GM13976 (cell line): ENCODE measurements at places on chromosomes 2 and 18.

DNA sequence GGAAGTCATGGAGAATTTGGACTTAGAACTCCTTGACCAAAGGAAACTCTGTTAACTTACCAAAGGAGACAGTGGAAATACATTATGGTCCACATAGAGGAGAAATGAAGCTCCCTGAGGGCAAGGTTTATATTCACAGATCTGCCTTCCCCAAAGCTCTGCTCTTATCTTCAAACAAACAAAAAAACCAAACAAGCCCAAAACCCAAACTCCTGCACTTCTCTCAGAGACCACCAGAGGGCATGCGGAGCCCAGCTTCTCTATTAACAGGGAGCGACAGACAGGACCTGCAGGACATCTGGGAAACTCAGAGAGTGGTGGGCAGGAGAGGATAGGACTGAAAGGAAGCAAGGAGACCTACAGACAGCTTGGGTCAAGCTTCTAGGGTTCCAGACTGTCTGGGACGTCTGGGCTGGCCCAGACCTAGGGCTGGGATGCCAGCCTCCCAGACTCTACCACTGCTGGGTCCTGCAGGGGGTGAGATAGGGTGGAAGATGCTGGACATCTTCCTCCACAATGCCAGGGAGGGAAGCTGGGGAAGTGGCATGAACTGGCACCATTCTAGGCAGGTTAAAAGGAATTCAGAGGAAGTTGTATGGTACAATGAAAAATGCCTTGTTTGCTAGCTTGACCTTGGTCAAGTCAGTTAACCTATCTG, 4.0 kb upstream of the WNT10A start:
- DNase-seq = peak; percentile 74

DNA sequence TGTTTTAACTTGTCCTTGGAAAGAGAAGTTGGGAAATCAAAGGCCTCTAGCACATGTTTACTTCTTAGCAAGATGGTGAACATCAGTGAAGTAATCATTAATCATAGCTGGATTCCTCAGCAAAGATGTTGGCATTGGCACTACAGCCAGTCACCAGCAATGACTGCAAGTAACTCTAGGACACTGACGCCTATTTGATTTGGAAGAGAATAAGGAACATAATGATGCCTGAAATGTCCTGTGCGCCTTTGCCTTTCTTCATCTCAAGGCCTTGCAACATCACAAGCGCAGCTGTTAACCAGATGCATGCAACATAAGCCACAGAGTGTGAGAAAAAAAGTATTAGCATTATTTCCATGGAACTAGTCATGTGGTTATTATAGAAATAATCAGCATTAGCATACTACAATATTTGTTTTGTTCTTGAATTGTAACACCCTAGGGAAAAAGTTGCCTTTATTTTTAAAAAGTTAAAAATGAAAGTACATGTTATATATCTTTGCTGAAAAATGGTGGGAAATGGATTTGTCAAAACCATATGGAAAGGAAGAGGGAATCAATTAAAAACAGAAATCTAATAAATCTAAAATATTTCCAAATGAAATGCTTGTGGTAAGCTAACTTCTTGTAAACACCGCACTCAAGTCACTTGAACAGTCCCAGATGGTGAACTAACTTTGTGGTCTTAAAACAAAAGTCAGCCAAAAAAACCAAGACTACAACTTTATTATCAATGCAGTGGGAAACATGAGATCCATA, 55.6 kb downstream of the THADA start:
- DNase-seq = no peak

GRCh38 chr2:45897842-45898241, 246.4 kb downstream of the PRKCE start:
- DNase-seq = no peak

- DNase-seq = no peak
Measured at GRCh38 chr2:150341982-150342680, 145.3 kb downstream of the RND3 start.

GRCh38 chr18:57621246-57621604, 411 bp downstream of the NARS1 start:
- DNase-seq = peak; percentile 49

DNA sequence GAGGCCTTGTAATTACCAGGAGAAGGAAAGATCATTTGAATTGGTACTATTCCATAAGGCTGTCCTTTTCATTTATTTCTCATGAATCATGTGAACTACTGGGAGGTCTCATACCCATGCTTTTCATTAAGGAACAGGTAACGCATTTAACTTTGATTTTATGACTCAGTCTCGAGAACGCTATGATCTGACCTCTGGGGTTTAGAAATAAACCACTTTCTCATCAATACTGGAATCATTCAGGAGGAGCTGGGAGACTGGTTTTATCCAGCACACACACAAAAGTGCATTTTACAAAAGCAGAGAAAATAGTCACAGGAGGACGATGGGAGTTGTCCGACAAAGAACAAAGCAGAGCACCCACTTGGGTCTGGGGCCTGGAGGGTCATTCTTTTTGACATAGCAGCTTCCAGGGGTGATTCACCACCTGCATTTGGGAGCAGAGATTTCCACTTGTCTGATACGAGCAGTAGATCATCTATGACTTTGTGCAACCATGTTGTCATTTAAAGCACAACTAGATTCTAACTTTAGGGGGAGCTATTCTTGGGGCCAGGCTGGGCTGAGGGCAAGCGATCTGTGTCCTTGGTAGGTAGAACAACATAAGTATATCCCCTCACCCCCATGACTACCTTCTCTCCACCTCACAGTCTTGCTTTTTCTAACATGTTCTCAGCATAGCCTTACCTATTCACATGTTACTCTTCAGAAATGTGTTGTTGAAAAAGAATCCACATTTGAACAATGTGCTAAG, 95.9 kb upstream of the SCG2 start:
- no peak for DNase-seq

- no peak for DNase-seq
Measured at GRCh38 chr2:223247136-223247535, 195.1 kb downstream of the KCNE4 start.

DNA sequence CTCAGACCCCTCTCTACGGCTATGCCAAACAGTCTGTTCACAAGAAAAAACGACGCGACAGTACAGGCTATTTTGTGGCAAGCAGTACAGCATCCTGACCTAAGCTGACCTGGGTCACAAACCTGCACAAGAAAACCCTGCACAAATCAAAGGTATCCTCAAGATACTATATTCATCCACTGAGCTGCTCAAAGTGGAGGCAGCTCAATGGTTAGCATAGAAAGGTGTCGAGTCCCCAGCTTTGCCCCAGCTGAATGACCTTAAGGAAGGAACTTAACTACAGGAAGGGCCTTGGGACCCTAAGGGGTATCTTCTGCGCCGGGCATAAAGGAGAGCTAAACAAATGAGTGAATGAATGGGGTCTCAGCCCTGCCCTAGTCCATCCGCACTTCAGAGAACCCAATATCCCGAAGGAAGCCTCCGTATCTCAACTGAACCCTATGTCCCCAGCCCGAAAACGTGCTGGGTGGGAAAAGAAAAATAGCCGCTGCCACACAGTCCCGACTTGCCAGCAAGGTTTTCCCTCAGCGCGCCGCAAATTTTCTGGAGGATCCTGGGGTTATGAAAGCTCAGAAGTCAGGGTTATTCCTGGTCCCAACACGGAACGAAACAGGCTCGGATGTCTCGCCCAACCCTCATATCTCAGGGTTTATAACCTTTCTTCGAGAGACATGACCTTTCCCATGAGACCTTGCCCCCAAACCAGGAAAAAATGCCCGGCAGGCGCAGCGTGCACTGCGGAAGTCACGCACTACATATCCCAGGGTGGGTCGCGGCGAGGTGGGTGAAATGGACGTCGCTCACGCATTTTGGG, at the start of gene FASTKD1:
FASTKD1 (minus strand) TSS at position 706 of the 814 bp plus-strand sequence. CDS start 1,836 bp downstream, outside the sequence.
- DNase-seq = peak; percentile 87

GRCh38 chr2:224025874-224026273, 13.2 kb downstream of the SERPINE2 start:
- no peak for DNase-seq

GRCh38 chr2:182540252-182540651, 113.4 kb upstream of the PDE1A start:
- no peak for DNase-seq

DNA sequence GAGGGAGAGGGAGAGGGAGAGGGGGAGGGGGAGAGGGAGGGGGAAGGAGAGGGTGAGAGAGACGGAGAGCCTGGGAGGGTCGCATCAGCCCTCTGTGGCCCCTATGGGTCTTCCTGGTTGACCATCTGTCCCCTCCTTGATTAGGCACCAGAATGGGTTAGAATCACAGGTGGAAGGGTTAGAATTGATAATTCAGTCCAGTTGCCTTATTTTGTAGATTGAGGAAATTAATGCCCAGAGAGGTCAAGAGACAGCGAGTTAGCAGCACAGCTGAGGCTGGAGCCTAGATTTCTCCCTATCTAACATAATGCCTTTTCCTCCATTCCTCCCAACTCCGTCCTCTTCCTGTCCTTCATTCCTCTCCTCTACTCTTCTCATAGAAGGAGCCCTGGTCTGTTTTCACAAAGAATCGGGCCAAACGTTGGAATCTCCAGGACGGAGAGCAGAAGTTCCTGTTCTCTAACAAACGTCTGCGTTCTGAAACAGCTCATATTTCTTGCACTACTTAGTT, 338 bp upstream of the THUMPD2 start:
- DNase-seq = no peak

DNA sequence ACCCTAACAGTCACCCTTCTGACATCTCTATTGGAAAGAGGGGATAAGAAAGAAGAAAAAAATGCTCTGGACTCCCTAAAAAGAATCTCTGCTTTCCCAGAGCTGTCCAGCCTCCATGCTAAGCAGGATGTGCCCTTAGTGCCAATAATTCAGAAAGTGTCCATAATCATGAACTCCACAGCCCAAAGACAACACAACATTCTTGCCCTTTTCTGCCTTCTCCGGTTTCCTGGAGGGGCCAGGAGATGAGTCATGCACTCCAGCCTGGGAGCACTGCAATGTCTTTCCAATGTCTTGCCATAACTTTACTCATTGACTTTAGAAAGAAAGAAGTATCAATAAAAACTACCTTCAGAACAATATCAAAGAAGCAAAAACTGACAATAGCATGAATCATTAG, 44.0 kb downstream of the KLF7 start:
- no peak for DNase-seq

- DNase-seq = no peak
Measured at GRCh38 chr2:150802635-150803034, 315.2 kb upstream of the RND3 start.
